Ovary (tissue), 10 donors: ENCODE measurements at places on chromosomes 7 and 10. TPM values are rescaled to one million over a fixed set of nuclear protein-coding genes. Genes with fewer than 3 reads are reported as not detected.

DNA sequence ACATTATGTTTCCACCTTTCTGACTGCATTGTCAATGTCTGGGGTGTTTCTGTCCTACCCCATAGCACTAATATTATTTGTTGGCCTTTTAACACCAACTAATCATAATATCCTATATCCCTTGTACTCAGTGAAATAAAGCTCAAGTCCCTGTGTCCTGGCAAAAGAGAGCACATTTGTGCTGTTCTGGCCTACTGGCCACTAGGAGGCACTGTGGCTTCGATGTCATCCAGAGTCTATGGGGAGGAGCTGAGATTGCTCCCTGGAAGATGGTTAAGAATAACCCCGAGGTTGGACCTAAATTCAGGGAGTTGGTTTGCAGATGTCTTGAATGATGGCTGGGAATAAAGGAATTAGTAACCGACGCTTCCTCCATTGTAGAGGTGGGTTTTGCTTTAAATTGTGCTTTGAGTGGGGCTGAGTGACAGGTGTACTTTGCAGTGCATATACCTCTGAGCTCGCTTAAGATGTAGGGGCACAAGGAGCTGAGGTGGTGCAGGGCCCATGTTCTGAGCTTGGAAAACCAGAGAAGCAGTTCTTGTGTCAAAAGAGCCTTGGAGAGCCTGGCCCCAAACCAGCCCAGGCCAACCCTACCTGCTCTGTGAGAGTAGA lies 191.2 kb upstream of the PRSS1 start:
- H3K4me1 ChIP-seq = no peaks in the 10 kb centered on the region
- H3K36me3 ChIP-seq = no peaks in the 10 kb centered on the region
- H3K27ac ChIP-seq = no peak overlapping the region

GRCh38 chr7:69814421-69814962 lies 216.2 kb downstream of the AUTS2 start:
- no peak overlapping the region for H3K27ac ChIP-seq

DNA sequence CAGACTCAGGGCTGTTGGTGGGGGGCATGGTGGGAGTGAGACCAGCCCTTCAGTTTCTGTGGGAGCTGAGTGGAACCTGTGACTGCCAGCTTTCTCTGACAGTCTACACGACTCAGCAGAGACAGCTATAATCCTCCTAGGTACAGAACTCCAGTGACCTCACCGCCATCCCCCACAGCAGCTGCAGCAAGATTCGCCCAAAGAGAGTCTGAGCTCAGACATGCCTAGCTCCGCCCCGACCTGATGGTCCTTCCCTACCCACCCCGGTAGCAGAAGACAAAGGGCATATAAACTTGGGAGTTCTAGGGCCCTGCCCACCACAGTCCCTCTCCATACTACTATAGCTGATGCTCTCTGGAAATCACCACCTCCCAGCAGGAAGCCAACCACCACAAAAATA lies 500.1 kb downstream of the ETV1 start:
- DNase-seq = no peak
- no peaks in the 10 kb centered on the region for H3K4me1 ChIP-seq
- H3K27ac ChIP-seq = no peak overlapping the region
- H3K36me3 ChIP-seq = no peaks in the 10 kb centered on the region
- H3K27me3 ChIP-seq = no peaks in the 10 kb centered on the region

DNA sequence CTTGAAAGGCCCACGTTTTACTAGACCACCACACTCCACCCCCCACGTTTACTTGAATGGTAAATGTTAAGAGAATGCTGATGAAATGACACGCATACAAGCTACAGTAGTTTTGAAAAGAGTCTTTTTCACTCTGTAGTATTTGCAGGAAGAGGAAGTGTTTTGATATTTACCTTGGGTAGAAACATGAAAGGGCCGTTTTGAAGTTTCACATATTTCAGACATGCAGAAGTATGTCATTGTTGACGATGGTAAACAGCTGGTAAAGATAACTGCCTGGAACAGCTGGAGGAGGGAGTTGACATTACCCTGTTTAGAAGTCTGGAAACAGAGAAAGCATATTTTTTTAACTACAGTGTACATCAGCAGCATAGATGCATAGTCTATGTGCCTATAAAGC lies 160.7 kb downstream of the NXPH1 start:
- H3K4me3 ChIP-seq = no peak overlapping the region
- DNase-seq = no peak
- no peaks in the 10 kb centered on the region for H3K4me1 ChIP-seq
- H3K36me3 ChIP-seq = no peaks in the 10 kb centered on the region
- H3K27ac ChIP-seq = no peak overlapping the region

Gene GHRHR
- not detected for total RNA-seq

- H3K4me3 ChIP-seq = peak overlapping the region; percentile 30
- DNase-seq = no peak
- peaks cover 8% of the 10 kb centered on the region for H3K4me1 ChIP-seq
- H3K36me3 ChIP-seq = no peaks in the 10 kb centered on the region
These were observed 136.5 kb downstream of the CNNM2 start for GRCh38 chr10:103054621-103055020.

Gene ICA1
- total RNA-seq = 2.1 TPM

Gene MASTL
- 5.0 TPM for total RNA-seq

DNA sequence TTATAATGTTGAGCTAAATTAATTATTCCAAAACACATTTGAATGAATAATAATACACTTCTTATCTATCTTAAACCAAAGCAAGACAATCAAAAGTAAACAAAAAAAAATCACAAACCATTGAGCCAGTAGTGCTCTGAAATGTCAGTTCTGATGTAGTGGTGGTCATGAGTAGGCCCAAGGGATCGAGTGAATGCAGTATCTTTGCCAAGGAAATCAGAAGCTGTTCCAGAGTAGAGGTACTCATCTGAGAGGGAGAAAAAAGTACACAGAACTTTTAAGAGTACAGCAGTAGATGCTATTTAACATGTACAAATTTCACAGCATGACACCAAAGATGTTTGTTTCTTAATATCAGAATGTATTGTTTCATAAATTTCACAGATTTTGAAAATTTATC lies 121.5 kb downstream of the SEMA3D start:
- H3K27me3 ChIP-seq = no peaks in the 10 kb centered on the region
- no peaks in the 10 kb centered on the region for H3K4me1 ChIP-seq

Gene TSPAN12
- total RNA-seq = 1.4 TPM

GRCh38 chr10:11699550-11700097 lies 42.6 kb upstream of the ECHDC3 start:
- peaks cover 10% of the 10 kb centered on the region for H3K4me1 ChIP-seq
- no peaks in the 10 kb centered on the region for H3K36me3 ChIP-seq
- H3K4me3 ChIP-seq = no peak overlapping the region

GRCh38 chr10:33889371-33889770 lies 554.9 kb upstream of the NRP1 start:
- H3K27me3 ChIP-seq = no peaks in the 10 kb centered on the region
- H3K4me3 ChIP-seq = no peak overlapping the region
- no peaks in the 10 kb centered on the region for H3K4me1 ChIP-seq

- no peak overlapping the region for H3K27ac ChIP-seq
- no peak overlapping the region for H3K4me3 ChIP-seq
- no peaks in the 10 kb centered on the region for H3K4me1 ChIP-seq
- H3K36me3 ChIP-seq = no peaks in the 10 kb centered on the region
These were observed 147.1 kb upstream of the PRSS1 start for GRCh38 chr7:142602183-142602582.

DNA sequence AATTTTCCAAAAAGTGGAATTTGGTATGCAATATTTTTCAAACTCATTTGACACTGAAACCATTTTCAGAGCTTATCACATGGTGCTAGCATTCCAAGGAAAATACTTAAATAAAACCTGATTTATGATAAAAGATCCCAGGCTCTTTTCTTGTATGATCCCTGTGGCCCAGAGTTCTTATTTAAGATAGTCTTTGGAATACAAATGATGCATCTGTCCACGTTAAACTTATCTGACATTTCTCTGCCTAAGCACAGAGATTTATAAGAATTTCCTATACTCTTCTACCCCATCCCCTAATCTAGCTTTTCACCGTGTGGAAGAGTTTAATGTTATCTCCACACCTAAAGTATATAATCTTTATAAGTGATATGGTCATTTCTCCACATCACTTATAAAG lies 66.2 kb downstream of the AHR start:
- no peaks in the 10 kb centered on the region for H3K36me3 ChIP-seq
- H3K4me1 ChIP-seq = peaks cover 10% of the 10 kb centered on the region
- H3K27me3 ChIP-seq = no peaks in the 10 kb centered on the region
- H3K27ac ChIP-seq = no peak overlapping the region

Gene STEAP4
- 76.0 TPM for total RNA-seq
